Stimulated activated CD8-positive, alpha-beta memory T cell treated with anti-CD3 and anti-CD28 coated beads, Interleukin-15, amount 100 ng/mL, for 4 hours (primary cell): ENCODE measurements at places on chromosomes 3 and 15.

- no peak for DNase-seq
Observed at GRCh38 chr15:31324806-31325594, 1.6 kb upstream of the KLF13 start.

- DNase-seq = no peak
Observed at GRCh38 chr3:152909180-152909883, 74.4 kb downstream of the P2RY1 start.

DNA sequence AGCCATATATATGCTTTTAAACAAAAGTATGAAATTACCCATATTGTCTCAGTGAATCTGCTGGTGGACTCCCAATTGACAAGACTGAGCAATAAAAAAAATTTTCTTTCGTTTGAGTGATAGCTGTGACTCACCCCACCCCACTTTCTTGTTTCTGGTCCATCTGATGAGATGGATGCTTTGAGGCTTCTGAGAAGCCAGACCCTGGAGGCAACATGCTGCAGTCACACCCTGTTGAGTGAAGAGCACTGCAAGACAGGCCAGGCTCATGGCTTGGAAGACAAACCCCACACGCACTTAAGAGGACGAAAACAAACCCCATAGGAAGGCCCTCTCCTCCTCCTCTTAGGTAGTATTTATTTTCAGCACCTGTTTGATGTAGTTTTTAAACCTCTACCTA, 276.0 kb upstream of the TTC14 start:
- DNase-seq = no peak

GRCh38 chr3:8363200-8363599, 138.4 kb upstream of the LMCD1 start:
- DNase-seq = no peak

GRCh38 chr15:57320631-57321220, 55.6 kb upstream of the CGNL1 start:
- no peak for DNase-seq

- DNase-seq = no peak
Observed at GRCh38 chr3:133894353-133895207, 1.1 kb downstream of the RAB6B start.

DNA sequence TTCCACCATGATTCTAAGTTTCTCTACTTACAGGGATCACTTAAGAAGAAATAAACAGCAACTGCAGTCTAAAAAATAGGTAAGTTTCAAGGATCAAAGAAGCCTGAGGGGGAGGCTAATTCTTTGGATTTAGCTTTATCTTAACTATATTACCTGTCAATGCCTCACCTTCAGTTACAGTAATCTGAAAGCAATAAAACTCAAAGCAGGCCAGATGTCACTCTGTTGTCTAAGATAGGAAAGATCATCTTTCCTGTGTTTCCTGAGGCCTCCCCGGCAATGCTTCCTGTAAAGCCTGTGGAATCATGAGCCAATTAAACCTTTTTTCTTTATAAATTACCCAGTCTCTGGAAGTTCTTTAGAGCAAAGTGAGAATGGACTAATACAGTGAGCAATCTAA, 60.2 kb downstream of the NPTN start:
- no peak for DNase-seq

- DNase-seq = no peak
Observed at GRCh38 chr3:133851266-133851906, 44.3 kb downstream of the RAB6B start.

- no peak for DNase-seq
Observed at GRCh38 chr3:113536627-113537101, 4.3 kb downstream of the SIDT1 start.

DNA sequence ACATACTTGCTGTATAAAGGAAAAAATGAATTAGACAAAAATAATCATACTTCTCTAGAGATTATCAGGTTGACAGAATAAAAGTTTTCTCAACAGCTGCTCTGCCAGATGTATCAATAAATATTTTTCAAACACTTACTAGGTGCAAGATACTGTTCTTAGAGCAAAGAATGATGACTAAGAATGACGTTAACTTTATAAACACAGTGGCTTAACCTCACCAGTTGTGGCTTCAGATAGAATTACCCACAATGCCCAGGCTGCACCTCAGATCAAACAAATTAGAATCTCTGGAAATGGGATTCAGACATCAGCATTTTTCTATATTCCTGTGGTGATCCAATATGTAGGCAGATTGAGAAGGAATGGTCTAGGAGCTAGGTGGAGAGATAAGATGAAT, 422.4 kb upstream of the ATP11B start:
- no peak for DNase-seq
